ENCODE measurements at places on chromosomes 4 and X.

DNA sequence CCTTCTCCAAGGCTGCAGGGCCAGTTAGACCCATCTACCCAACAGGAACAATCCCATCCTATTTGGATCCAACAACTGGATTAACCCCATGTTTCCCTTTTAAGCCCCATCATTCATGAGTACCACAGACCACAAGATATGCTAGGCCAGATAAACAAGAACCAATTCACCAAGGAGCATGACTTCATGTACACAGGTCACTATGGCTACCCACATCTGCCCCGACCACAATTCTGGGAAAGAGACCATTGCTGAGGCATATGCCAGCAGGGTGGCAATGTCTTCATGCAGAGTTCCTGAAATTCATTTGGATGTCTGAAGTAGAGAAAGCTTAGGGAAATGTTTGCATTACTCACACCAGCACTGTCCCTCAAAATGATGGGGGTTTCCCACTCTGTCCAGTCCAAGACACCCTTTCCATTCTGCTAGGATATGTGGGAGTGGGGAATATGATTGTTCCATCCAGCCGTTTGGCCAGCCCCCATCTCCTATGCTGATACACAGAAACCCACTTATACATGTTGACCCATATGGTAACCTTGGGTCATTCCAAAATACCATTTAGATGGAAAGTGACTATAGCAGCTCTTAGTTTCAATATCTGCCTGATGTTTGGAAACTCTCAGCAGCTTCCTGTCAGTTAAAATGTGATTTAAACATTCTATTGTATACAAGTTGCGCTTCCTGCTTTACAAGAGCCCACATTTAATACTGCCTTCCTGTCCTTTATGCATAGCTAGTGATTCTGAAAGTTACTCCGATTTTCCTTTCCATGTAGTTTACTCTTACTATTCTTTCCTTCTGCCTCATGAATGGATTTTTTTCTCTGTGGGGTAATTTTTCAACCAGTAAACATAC is 129.0 kb downstream of the AMMECR1 start:
- no peak for DNase-seq

- DNase-seq = no peak
Observed at GRCh38 chr4:107658400-107659336, 61.4 kb downstream of the PAPSS1 start.

DNA sequence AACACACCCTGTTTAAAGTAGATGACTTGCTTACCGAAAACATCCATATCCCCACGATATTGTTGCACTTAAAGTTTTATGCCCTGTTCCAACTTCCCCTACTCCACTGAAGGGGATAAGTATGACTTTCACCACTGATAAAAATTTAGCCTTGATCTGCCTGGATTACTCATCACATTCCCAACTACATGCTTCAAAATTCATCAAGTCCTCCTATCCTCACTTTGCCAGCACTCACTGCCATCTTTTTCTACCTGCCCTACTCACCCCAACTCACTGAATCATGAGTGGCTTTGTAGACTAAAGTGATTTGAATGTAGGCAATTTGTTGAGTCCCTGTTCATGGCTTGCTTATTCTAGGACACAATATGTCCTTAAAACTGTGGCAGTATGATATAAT is 12.2 kb upstream of the GPRIN3 start:
- no peak for DNase-seq

DNA sequence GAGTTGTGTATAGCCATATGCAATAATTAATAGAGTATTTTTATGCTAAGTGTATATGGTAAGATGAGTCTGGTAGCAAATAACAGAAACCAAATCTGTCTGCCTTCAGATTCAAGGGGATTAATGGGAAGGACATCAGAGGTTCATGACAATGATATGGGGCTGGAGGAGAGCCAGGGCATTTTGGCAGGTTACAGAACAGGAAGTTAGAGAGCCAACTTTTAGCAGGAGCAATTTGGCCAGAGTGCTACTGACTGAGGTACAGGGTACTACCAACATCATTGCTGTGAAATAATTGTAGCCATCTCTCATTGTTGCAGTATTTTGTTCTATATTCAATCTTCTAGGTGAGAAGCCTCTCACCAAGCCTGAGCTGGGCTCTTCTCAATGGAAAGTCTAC is 210.9 kb upstream of the FAM47A start:
- DNase-seq = no peak

DNA sequence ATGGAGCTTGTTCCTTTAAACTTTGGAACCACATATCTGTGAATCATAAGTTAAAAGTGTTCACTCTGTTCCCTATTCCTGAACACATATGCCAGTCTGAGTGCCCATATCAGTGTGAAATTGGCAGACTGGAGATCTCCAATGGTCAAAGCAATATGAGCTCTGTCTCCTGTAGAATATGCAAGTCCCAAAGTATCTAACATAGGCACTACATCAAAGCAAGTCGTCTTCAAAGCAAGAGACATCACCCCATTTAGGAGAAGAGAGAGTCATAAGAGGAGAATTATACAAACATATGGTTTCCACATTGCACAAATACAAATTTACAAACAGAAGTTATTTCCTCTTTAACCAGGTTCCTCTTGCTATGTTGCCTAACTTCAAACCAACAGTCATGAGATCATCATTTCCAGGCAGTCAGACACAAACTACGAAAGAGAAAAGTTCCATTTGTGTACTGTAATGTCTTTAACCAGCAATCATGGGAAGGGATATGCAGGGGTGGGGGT is 9.9 kb upstream of the GK start:
- no peak for DNase-seq

DNA sequence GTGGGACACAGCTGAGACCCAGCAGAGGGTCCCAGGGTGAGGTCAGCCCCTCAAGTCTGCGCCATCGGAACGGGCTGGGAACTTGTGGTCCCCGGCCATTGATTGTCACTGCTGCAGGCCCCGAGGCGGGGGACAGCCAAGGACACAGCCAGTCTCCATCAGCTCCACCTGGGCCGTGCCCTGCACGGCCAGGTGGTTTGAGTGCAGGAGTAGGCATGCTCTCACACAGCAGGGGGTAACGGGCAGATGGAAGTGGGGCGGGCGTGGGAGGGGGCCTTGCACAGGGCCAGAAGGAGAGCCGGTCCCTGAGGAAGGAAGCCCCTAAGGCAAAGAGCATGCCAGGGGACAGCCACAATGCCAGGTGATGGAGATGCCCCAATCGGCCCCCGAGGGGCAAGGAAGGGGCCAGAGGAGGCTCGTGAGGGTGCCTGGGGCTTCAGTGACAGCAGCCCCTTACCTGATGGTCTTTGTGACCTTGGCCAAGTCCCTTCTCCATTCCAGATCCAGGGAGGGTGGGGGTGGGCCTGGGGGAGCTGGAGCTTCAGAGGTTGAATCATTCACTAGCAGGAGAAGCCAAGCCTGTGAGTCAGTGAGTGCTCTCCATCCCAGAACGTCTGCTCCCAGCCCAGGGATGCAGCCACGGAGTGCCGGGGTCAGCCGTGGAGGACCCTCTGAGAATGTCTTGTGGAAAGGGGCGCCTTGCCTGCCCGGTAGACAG is 2.3 kb downstream of the ATP2B3 start:
- no peak for DNase-seq
